ENCODE measurements at places on chromosomes 7 and 10.

DNA sequence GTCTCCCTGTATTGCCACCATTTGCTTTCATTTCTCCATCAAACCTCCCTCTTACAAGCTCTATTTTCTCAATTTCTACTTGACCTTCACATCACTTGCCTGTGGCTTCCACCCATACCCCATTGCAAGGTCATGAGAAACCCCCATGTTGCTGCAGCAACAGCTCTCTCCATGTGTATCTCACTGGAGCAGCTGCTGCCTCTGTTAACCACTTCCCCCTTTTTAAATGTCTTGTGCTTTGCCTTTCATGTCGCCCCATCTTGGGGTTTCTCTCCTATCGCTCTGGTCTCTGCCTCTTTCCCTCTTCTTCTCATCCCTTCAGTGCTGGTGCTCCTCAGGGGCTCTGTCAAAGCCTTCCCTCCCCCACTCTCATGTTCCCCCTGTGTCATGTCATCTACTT, 148.8 kb downstream of the CHN2 start:
- DNase-seq = no peak

DNA sequence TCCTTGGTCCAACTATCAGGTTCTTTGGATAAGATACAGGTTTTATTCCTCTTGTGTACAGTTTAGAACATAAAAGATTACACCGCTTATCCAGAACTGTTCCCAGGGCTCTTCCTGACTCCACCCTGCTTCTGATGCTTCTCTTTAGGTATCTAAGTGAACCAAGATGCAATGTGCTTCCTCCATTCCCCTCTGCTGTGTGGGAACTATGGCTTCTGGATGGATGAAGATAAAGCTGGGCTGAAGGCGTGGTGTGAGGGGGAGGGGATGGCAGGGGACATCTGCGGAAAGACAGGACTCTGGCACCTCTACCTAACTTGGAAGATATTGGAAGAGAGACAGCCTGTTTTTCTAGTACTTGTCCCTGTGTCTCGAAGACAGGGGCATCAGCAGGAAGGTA, 209.9 kb upstream of the TBX20 start:
- DNase-seq = no peak

DNA sequence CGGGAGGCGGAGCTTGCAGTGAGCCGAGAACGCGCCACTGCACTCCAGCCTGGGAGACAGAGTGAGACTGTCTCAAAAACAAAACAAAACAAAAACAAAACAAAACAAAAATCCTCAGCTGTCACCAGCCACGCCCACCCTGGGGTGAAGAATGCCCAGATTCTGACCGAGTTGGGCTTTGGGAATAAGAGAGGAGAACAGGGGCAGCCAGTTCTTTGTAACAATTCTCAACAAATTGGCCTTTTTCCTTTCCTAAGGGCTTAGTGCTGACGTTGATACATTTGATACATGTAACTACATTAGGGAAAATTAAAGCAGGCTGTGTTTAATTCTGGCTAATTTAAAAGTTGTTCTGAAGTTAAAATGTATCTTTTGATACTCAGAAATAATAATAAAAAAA, 121.0 kb downstream of the EPC1 start:
- no peak for DNase-seq

- no peak for DNase-seq
Measured at GRCh38 chr7:32071466-32072091, 1.4 kb upstream of the PDE1C start.

DNA sequence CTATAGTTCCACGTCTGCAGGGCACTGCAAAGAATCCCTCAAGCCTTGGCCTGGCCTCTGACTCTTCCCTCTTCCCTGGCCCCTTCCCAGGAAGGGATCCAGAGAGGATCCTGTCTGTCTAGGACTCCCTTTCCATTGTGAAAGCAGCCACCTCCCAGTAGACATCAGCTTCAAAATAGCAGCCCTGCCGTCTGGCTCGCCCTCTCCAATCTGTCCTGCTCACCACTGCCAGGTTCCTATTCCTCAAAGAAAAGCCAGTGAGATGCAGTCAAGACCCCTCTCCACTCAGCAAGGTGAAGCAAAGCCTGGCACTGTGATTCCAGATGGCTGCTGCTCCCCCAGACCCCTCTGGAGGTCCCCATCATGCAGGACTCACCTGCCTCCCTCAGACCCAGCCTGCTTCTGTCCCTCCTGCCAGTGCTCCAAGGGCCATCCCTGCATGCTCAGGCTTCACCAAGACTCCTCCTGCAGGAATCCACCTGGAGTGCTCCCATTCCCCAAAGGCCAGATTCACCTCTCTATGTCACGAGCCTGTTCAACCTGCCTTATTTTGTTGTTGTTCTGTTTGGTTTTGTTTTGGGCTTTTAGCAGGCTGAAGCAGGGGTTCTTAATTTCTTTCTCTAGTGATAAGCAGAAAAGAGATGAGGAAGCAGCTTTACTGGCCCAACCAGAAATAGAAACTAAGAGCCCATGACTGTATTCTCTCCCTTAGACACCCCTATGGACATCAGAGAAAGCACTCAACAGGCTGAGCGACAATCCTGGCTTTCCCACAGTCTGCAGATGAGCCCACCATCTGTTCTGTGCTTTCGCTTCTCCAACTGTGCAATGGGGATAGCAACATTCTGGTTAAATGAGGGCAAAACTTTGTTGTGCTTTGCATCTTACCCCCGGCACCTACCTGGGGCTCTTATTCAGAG, 305.1 kb downstream of the GRID1 start:
- DNase-seq = no peak

GRCh38 chr7:42217548-42217947, 19.5 kb downstream of the GLI3 start:
- no peak for DNase-seq

- no peak for DNase-seq
Measured at GRCh38 chr10:75967491-75967890, 536.1 kb downstream of the LRMDA start.

- DNase-seq = no peak
Measured at GRCh38 chr7:29140873-29141468, 5.4 kb downstream of the CPVL start.

GRCh38 chr7:12066004-12066403, 145.1 kb upstream of the TMEM106B start:
- DNase-seq = no peak

- DNase-seq = peak; percentile 82
Measured at GRCh38 chr7:157490465-157490912, 153.7 kb downstream of the DNAJB6 start.

- DNase-seq = peak; percentile 10
Measured at GRCh38 chr7:95246831-95247370, 77.4 kb downstream of the PON1 start.

GRCh38 chr10:120180160-120180559, 276.9 kb upstream of the PLPP4 start:
- DNase-seq = no peak

DNA sequence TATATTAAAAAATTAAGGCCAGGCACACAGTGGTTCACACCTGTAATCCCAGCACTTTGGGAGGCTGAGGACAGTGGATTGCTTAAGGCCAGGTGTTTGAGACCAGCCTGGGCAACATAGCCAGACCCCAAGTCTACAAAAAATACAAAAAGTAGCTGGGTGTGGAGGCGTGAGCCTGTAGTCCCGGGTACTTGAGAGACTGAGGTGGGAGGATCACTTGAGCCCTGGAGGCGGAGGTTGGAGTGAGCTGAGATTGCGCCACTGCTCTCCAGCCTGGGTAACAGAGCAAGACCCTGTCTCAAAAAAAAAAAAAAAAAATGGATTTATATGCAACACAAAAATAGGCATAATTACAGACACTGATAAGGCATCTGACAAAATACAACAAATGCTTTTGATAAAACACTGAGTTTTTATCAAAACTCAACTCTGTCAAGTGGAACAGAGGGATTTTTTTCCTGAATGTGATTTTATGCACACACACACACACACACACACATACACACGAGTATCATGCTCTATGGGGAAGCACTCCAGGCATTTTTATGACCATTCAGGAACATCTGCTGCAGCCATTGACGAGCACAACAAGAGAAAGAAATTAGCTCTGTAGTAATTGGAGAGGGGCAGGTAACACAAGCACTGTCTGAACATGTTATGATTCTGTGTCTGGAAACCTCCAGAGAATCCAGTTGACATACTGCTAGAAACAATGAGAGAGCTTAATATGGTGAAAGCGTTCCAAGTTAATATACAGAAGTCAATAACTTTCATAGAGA, 193.1 kb downstream of the WDR37 start:
- DNase-seq = no peak

- DNase-seq = no peak
Measured at GRCh38 chr7:81469869-81470723, 299.8 kb downstream of the HGF start.

DNA sequence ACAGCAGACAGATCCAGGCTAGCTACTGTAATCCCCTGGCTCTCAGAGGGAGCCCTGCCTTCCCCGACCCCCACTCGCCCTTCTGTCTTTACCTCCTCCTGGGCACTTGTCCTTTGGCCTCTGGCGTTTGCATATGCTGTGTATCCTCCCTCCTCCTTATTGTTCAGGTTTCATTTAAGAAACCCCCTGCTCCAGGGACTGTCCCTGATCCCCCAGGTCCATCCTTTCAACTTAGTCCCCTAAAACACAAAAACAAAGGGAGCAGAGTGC, 25.7 kb downstream of the GRID1 start:
- no peak for DNase-seq

- peak; percentile 66 for DNase-seq
Measured at GRCh38 chr7:2864999-2865670, 21.0 kb upstream of the GNA12 start.

DNA sequence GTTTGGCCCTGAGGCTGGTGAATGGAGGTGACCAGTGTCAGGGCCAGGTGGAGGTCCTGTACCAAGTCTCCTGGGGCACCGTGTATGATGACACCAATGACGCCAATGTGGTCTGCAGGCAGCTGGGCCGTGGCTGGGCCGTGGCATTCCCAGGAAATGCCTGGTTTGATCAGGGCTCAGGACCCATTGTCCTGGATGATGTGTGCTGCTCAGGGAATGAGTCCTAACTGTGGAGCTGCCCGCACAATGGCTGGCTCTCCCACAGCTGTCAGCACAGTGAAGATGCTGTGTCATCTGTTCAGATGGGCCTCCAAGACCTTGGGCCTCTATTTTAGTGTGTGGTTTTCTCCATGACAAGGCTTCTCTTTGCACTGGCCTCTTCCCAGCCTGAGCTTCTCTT, 64.0 kb downstream of the DMBT1 start:
- DNase-seq = no peak

GRCh38 chr7:7696458-7697119, 21.8 kb downstream of the RPA3 start:
- DNase-seq = no peak

GRCh38 chr10:131943021-131943814, 38.5 kb downstream of the BNIP3 start:
- DNase-seq = peak; percentile 10

DNA sequence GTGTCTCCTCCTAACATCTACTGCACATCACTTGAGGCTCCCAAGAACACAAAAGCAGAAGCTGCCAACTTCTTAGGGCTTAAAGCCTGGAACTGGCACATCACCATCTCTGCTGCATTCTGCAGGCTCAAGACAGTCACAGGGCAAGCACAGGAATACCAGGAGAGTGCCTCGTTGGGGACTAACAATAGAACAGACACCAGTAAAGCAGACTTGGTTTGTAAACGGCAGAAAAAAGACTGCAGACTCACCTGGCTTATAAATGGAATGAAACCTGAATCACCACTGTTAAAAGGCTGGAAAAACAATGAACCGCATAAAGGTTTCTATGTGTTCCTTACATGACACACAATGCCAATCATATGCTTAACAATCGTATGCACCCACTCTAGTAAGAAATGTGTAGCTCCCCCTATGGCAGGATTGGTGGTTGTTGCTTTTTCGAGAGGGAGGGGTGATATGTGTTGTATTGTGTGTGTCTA, 12.8 kb downstream of the RHEB start:
- DNase-seq = no peak

GRCh38 chr7:131365838-131366237, 38.2 kb downstream of the MKLN1 start:
- no peak for DNase-seq

- no peak for DNase-seq
Measured at GRCh38 chr7:139658908-139659675, 118.7 kb downstream of the HIPK2 start.

- no peak for DNase-seq
Measured at GRCh38 chr7:102262546-102262945, 24.1 kb upstream of the SH2B2 start.

DNA sequence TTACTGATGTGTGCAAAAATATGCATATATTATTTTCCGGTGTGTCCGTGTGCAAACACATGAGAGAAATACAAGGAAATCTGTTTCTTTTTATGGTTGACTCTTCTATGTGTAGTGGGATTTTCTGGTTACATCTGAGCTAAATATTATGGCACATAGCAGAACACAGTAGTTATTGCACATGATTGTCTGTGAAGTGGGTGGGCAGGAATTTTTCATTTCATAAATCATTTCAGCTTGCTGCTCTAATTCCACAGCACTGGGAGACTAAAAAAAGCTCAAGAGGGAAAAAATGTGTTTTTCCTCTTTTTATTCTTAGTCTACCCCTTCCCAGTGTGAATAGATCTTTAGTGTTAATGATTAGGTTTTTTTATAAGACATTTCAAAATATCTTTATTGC, 197.9 kb downstream of the MBL2 start:
- DNase-seq = no peak

DNA sequence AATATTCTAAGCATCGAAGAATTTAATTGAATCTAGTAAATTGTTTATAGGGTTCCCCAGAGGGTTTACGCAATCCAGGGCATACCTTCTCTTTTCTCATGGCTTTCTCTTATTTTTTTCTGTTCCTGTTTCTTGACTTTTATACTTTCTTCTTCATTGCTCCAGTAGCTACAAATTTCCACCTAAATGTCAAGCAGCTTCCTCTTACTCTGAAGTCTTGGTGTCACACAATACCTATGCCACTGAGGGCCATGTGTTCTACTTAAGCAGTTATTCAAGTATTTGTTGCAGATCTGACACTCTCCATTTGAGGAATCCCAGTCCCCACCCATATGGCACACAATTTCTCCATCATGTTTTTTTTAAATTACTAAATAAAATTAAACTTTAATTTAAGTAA, 343.1 kb upstream of the MBL2 start:
- no peak for DNase-seq

DNA sequence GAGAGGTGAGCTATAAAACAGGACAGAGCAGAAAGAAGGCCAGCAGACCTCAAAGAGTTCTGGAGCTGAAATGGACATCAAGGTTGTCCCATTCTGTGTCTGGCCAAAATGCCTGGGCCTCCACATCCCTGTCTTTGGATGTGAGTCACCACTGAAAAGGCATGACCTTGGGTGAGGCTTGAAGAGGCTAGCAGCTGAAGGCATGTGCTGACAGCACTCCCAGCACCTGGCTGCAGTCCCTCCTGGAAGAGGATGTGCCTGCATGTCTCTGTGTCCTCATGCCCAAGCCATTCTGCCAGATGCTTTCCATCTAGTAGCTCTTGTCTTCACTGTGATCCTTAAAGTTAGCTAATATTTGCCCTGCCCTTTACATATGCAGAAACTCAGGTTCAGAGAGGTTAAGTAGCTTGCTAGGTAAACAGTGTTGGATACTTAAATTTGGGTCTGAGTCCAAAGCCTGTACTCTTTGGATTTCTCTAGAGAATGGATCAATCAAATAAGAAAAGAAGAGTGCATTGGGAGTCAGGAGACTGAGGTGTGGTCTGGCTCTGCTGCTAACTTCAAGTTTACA, 35.8 kb downstream of the HECW1 start:
- DNase-seq = no peak
